ENCODE measurements at places on chromosomes 2 and 18.

- no peak for DNase-seq
Measured at GRCh38 chr2:217975626-217976025, 27.2 kb downstream of the TNS1 start.

- peak; percentile 86 for DNase-seq
Measured at GRCh38 chr18:48982266-48982665, 31.5 kb upstream of the SMAD7 start.

- peak; percentile 19 for DNase-seq
Measured at GRCh38 chr2:45729753-45730512, 78.5 kb downstream of the PRKCE start.

GRCh38 chr2:239852272-239852671, 172.9 kb downstream of the NDUFA10 start:
- no peak for DNase-seq

DNA sequence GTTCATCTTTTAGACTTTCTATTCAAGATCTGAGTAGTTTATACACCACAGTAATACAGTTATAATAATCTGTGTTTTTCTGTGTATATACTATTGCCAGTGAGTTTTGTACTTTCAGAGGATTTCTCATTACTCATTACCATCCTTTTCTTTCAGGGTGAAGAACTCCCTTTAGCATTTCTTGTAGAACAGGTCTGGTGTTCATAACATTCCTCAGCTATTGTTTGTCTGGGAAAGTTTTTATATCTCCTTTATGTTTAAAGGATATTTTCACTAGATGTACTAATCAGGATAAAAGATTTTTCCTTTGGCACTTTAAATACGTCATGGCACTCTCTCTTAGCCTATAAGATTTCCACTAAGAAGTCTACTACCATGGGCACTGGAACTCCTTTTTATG, 705.5 kb downstream of the SLC4A3 start:
- DNase-seq = no peak

- no peak for DNase-seq
Measured at GRCh38 chr18:11411048-11411447, 198.3 kb upstream of the SLC35G4 start.

- DNase-seq = no peak
Measured at GRCh38 chr2:75647771-75648170, 1.2 kb downstream of the MRPL19 start.

DNA sequence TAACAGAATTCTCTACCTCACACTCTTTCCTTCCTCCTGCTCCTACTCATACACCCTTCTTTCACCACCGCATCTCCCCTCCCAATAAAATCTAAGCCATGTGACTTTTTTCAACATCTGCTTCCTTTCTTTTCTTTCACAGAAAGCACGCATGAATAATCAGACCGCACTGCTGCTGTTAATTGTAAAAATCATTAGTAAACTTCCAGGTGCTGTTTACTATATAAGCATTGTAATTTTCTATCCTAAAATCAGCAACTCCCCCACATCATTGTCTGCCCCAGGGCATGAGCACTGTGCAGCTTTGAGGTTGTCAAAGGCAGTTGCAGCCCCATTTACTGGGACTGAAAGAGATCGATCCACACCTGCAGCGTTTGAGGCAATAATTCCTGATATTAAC, 782.6 kb upstream of the ID2 start:
- no peak for DNase-seq

DNA sequence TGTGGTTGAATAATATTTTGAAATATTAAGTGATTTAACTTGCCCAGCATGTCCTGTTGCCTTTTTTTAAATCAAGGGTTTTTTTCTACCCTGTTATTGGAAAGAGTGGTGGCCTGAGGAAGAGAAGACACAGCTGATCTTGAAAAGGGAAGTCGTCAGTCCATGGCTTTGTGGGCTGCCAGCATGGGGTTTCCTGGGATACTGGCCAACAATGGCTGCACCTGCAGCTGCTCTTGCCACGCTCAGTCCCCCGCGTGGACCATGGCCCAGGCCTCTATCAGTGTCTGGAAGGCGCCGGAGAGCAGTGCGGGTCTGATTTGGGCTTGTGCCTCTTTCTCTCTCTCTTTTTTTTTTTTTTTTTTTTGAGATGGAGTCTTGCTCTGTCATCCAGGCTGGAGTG, 99.3 kb downstream of the ASB1 start:
- no peak for DNase-seq

- no peak for DNase-seq
Measured at GRCh38 chr2:126804347-126804746, 94.3 kb upstream of the TEX51 start.

GRCh38 chr2:17483496-17483895, 34.7 kb downstream of the RAD51AP2 start:
- DNase-seq = no peak

DNA sequence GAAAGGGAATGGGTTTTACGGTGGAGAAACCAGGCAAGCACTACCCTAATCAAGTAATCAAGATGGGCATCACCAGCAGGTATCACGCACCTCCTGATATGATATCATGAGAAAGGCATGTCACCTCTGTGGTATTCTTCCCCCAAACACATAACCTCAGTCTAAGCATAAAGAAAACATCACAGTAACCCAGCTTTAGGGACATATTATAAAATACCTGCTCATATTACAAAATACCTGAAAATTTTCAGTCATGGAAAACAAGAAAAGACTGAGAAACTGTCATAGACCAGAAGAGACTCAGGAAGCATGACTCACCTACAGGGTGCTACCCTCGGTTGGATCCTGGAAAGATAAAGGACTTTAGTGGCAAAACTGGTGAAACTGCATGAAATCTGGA, 30.5 kb downstream of the GCKR start:
- DNase-seq = no peak

GRCh38 chr18:21858544-21858943, 118.0 kb downstream of the MIB1 start:
- DNase-seq = no peak

DNA sequence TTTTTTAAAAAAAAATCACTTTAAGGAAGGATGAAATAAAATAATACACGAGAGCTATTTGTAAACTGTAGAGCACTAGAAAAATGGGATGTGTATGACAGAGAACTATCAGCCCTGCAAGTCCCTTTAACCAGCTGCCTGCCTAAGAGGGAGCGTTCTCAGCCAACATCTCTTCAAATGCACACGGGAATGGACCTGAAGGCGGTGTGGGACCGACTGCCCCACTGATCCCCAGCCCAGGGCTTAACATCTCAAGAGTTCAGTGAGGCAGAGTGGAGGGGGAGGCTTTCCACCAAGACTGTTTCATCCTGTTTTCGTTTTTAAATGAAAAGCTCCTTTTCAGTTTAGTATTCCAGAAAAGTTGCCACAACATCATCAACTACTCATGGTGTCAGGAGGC, 2.2 kb downstream of the INPP4A start:
- no peak for DNase-seq

- no peak for DNase-seq
Measured at GRCh38 chr2:218582076-218582475, 13.4 kb downstream of the CNOT9 start.

GRCh38 chr2:70069049-70069448, 18.2 kb upstream of the PCBP1 start:
- no peak for DNase-seq

GRCh38 chr18:79540161-79540903, 139.3 kb upstream of the CTDP1 start:
- no peak for DNase-seq

DNA sequence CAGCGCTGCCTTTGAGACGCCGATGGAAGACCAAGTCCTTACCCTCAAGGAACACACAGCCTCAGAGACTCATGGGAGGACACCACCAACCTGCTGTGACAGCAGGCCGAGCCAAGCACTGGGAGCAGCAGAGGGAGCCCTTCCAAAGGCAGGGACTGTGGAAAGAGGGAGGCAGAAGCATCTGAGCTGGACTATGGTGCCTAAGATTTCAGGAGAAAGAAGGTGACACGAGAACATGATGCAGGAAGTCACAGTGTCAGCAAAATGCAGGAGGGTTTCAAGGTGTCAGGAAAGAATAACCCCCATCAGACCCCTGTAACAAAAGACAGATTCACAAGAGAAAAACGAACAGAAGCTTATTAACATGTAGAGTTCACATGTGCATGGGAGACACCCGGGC, 24.2 kb upstream of the COX7A2L start:
- peak; percentile 70 for DNase-seq

DNA sequence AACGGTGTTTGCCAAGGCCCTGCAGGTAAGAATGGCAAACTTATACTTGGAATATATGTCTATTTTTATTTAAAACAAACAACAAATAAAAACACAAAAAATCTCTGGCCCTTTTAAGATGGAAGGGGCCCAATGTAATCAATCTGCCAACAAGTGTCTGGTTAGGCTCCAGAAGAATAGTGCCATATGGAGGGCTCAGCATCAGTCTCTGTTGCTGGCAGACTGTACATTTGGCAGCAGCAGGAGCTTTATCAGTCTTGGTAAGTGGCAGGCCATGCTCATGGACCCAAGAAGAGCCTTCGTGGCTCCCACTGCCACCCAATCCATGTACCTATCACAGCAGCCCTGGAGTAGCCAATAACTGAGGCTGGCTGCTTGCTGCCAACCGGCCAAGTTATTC, 101.1 kb downstream of the GALNT3 start:
- DNase-seq = no peak

GRCh38 chr2:207253666-207254345, 88.1 kb upstream of the KLF7 start:
- no peak for DNase-seq

DNA sequence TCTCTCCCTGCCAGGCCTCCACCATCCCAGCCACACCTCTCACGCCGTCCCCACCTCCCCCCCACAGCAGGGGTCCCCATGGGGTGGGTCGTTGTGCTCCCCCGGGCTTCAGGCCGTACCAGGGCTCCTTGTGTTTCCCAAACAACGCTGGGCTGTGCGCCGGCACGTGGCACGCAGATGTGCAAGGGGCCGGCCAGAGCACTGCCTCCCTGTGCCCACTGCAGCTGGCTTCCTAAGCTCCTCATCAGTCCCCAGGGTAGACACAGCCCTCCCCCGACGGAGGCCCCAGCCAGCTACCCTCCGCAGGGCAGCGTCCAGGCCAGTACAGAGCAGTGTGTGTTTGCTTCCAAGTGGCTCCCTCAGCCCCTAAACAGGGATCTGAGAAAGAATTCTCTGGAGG, 34.0 kb downstream of the BIN1 start:
- DNase-seq = no peak

- no peak for DNase-seq
Measured at GRCh38 chr2:107529146-107529545, 297.5 kb upstream of the RGPD4 start.

DNA sequence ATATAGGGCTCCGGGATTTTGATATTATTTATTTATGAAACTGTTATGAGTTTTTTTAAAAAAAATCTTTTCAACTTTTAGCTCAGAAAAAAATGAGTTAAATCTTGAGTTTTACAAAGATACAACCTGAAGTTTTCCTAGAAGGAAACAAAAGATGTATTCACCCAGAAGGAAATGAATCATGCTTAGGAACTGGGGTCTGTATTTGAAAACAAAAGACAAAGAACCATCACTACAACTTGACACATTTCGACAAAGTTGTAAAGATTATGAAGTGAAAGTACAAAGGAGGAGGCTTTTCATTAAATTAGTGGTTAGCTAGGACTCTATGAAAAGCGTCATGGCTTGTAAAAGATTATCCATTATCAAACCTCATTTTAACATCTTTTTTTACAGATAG, 143.3 kb downstream of the PDE1A start:
- no peak for DNase-seq

- DNase-seq = no peak
Measured at GRCh38 chr2:133682347-133682746, 114.1 kb upstream of the NCKAP5 start.
